ENCODE measurements at places on chromosomes 1 and 21.

GRCh38 chr1:118151312-118151937, 33.6 kb downstream of the SPAG17 start:
- DNase-seq = peak; percentile 56

GRCh38 chr1:12342401-12343003, 112.7 kb downstream of the VPS13D start:
- no peak for DNase-seq

DNA sequence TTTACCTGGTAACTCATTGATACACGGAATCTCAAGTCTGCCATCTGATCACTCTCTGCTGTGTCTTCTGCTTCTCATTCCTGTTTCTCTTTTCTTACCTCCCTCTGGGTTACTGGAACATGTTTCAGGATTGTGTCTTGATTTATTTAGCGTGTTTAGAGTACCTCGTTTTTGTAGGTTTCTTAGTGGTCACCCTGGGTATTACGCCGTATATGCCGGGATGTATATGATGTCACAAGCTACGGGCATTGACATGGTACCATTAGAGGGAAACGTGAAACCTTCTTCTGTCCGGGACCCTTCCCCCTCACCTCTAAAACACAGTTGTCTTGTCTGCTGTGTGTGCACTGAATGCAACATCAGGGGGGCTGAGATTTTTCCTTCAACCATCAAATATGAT, 2.8 kb downstream of the ACTRT2 start:
- DNase-seq = no peak

GRCh38 chr1:6174621-6175410, 5.3 kb downstream of the CHD5 start:
- no peak for DNase-seq

DNA sequence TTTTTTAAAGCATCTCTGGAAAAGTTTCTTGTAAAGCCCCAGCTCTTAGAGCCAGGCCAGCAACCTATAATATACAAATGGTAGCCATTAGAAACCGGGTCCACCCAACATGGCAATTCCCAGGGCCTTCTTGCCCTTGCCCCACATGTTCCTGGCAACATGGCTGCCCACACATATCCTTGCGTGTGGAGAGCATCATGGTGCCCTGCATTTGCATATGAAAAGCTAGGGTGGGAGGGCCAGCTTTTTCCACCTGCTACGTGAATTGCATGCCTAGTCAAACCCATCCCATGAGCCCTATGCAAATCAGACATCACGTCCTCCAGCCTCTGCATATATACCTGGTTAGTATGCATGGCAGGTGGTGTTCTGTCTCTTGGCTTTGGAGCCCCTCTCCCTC, 88.2 kb downstream of the RABGAP1L start:
- no peak for DNase-seq

GRCh38 chr1:20009212-20009611, 29.8 kb upstream of the PLA2G2A start:
- no peak for DNase-seq
